KBM-7 (cell line): ENCODE measurements at places on chromosomes 4 and X.
A peak's percentile ranks its signal among the peaks of the same experiment; 100 is the strongest.

DNA sequence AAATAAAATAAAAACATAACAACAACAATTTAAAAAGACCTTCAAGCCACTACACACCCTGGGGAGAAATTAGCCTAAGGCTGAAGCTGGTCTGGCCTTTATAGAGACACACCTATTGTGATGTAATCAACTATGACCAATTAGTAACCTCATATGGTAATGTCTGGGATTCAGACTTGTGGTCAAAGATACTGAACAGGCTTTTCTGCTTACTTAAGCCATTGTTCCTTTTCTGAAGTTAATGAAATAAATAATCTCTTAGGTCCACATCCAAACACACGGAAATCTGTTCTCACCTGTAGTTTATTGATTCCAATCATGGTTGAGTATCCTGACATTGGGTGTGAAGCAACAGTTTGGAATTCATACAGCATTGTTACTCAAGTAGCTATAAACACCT lies 152.5 kb downstream of the PLS3 start:
- no peak for DNase-seq

DNA sequence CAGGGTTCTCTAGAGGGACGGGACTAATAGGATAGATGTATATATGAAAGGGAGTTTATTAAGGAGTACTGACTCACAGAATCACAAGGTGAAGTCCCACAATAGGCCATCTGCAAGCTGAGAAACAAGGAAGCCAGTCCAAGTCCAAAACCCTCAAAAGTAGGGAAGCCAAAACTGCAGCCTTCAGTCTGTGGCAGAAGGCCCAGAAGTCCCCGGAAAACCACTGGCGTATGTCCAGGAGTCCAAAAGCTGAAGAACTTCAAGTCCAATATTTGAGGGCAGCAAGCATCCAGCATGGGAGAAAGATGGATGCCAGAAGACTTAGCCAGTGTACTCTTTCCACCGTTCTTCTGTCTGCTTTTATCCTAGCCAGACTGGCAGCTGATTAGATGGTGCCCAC lies 227.2 kb downstream of the KCTD8 start:
- no peak for DNase-seq

DNA sequence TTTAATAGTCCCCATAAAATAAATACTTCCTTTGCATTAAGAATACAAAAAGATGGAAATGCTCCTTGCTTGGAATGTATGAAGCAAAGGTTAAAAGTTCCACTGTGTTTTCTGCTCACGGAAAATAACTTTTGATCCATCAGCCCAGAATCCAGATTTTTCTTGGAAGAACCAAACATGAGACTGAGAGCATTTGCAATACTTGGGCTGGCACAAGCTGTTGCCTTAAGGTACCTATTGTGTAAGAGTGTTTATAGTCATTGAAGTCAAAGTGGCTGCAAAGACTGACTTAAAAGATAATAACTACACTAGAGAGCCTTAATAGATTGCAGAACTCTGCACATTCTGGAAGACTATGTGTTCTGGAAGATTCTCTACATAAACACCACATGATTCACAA lies 281.4 kb downstream of the RAB28 start:
- DNase-seq, result no peak

DNA sequence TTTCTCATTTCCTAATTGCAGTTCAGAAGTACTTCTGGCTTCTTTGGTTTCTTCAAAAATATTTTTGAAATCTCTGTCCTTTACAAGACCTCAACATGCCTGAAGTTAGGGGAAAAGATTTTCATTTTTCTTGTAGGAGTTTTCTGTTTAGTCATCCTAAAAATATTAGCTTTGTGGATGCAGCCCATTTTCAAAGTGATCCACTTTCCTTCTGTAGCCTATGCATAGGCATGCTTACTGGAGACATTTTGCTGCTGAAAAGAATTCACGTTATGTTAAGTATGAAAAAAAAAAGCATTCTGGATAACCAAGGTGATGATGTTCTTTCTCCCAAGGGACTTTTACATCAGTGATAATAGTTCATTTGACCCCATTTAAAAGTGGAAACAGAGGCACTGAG lies 245.6 kb downstream of the THOC2 start:
- no peak for DNase-seq

- DNase-seq, result no peak
Observed at GRCh38 chr4:20532116-20532790, 168.0 kb upstream of the PACRGL start.

- DNase-seq, result peak; percentile 12
Observed at GRCh38 chrX:94662689-94663088, 988.7 kb downstream of the FAM133A start.

- DNase-seq, result no peak
Observed at GRCh38 chr4:37635155-37635554, 51.0 kb downstream of the RELL1 start.

DNA sequence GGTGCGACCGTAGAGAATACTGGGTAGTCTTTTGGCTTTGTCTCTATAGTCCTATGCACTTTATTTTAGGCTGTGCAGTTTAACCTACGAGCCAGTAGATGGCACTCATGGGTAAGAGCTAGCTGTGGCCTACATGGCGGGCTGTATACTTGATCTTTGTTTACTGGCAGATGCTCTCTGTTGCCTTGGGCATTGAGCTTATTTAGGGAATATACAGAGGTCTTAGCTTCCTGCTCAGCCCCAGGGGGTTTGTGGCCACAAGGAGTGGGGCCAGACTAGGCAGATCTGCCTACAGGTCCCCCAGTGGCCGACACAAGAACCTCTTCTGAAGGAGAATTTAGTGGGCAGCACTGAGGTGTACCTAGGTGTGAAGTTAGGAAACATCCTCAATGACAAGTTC lies 227.6 kb upstream of the HDX start:
- DNase-seq, result peak; percentile 67

GRCh38 chrX:129736491-129736890 lies 2.3 kb upstream of the XPNPEP2 start:
- peak; percentile 30 for DNase-seq

DNA sequence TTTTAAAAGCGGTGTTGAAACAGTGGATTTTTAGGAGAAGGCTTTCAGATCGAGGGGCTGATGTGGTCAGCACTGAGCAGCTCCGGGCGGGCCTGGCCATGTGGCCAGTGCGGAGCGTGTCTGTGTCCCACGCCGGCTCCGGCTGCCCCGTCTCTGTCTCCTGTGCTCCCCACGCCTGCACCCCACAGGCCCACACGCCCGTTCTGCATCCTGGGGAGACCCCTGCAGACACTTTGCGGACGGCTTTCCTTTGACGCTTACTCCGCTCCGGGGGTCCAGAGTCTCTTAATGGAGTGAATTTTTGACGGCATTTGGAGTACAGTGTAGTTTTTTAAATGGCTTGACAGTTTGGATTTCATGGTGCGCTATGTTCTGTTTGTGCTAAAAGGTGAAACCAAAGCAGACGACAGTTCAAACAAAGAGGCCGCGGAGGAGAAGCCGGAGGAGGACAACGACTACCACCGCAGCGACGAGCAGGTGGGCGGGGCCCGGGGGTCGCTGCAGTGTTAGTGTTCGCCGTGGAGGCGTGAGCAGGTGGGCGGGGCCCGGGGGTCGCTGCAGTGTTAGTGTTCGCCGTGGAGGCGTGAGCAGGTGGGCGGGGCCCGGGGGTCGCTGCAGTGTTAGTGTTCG lies 38.7 kb downstream of the PCGF3 start:
- DNase-seq, result no peak

DNA sequence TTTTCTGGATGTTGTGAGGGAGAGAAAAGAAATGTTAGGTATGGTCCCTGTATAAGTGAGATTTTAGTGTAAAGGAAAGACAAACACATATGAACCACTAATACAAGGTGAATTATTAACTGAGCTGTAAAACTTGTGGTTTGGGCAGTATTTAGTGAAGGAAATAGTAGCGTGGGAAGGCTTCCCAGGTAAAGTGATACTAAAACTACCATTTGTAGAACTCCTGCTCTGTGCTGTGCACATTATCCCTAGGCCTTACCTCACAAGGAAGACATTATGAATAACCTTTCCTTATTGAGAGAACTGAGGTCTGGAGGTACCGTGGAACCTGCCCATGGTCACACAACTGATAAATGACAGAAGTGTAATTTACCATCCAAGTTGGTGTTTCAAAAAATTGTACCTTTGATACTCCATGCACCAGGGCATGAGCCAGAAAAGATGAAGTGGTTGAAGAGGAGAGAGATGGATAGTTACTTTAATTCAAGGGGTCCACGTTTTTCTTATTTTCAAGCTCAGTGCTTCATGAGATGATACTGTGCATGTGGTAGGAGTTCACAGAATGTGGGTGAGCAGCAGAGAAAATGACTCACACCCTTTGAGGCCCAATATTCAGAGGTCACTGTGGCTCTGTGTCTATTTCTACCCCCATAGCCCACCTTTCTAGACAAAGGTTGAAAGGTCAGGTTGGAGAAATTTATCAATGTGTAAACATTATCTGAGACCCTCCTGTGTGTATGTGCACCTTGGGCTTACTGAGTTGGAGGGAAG lies 2.6 kb upstream of the VSIG4 start:
- DNase-seq, result no peak

DNA sequence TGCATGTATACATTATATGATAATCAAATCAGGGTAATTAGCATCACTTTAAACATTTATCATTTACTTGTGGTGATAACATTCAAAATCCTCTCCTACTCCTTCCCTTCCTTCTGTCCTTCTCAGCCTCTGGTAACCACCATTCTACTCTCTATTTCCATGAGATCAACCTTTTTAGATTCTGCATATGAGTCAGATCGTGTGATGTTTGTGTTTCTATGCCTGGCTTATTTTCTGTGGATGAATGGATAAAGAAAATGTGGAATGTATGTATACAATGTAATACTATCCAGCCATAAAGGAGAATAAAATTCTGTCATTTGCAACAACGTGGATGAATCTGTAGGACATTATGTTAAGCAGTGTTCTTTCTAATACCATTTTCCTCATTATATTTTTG lies 123.9 kb downstream of the NAA11 start:
- DNase-seq, result no peak

DNA sequence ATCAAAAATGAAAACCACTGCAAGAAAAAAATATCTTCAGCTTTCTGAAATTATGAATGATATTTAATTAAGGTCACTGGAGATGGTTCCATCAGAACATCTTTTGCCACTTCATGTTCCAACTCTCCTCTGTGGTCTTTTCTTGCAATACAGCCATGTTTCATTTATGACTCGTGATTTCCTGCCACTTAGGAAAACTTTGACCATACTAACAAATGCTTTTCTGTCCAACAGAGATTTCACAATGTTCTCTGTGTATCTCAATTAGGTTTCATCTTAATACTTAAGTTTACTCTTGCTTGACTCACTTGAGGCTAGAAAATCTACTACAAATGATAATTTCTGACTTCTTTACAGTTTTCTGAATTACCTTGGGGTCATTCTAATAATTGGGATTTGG lies 330.9 kb downstream of the CXXC4 start:
- no peak for DNase-seq

DNA sequence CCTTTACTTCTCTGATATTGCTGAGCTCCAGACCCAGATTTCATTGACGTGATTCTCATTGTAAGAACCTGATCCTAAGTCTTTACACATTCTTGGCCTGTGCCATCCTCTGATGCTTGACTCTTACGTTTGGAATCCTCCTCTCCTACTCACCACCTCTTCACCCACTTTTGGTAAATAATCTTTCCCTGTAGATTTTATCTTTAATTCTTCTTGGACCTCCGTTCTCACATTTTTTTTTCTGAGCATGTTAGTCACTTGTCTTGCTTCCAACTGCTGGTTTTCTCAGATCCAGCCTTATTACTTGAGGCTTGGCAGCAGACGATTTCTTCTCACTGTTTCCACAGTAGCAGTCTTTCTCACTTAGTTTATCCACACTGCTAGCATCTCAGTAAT lies 12.4 kb upstream of the SH3RF1 start:
- no peak for DNase-seq

DNA sequence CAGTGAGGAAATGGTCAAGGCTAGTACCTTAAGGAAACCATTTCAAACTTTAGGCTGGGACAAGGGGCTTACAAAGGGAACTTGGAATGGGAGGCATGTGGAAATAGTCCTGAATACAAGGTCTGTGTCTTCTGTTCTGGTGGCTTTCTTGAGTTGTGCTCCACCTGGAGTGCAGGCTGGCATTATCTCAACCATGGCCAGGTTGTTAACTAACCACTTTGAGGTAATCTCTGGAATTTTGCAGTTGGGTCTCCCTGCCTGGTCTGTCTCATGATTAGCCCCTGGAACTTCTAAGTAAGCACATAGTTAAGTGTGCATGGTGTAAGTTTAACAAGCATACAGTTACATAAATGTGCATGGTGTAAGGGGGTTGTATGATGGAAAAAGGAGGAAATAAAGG lies 77.5 kb downstream of the PCDH18 start:
- no peak for DNase-seq

- DNase-seq, result peak; percentile 54
Observed at GRCh38 chrX:100895365-100896075, 21.4 kb upstream of the NOX1 start.

DNA sequence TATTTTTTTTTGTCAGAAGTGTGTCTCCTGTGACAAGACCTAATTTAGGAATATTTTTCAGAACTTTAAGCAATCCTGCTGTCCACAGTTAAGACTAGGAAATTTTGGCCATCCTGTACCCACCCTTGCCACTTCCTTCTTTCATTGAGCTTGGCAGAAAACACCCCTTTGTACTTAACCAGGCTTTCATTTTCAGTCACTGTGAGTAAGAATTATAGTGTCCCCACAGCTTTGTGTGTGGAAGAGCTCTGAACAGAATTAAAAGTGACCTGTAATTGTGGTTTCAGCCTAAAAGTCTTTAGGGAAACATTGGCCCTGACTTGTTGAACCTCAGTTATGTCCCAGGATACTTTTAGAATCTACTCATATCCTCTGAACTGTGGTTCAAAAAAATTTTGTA lies 153.7 kb upstream of the BMP3 start:
- DNase-seq, result no peak

GRCh38 chrX:133495464-133496391 lies 80.4 kb upstream of the GPC4 start:
- no peak for DNase-seq

GRCh38 chrX:65926095-65927019 lies 113.5 kb downstream of the VSIG4 start:
- DNase-seq, result peak; percentile 96

GRCh38 chr4:161197912-161198311 lies 965.9 kb downstream of the FSTL5 start:
- no peak for DNase-seq

DNA sequence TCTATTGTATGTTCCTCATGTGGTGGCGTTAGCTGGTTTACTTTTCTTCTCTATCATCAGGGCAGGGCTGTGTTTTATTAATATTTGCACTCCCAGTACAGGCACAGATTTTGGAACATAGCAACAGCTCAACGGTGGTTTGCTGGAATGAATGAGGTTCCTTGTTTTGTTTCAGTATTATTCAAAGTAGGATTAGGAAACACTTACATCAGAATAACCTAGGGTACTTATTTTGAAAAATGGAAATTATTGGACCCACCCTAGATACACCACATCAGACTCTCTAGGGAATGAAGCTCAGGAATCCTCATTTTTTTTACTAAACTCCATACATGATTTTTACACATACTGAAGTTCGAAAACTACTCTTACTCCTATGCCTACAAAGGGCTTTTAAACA lies 108.8 kb upstream of the ENPEP start:
- no peak for DNase-seq

- no peak for DNase-seq
Observed at GRCh38 chr4:94744850-94745249, 12.9 kb upstream of the BMPR1B start.

- no peak for DNase-seq
Observed at GRCh38 chr4:67250131-67250896, 295.0 kb downstream of the CENPC start.

- DNase-seq, result no peak
Observed at GRCh38 chr4:134537701-134538100, 336.1 kb upstream of the PABPC4L start.

GRCh38 chr4:155539746-155540145 lies 126.9 kb upstream of the GUCY1A1 start:
- no peak for DNase-seq

- no peak for DNase-seq
Observed at GRCh38 chr4:142563682-142564291, 282.3 kb downstream of the INPP4B start.
